GM12878 (cell line): ENCODE measurements at places on chromosomes 6 and 20.

DNA sequence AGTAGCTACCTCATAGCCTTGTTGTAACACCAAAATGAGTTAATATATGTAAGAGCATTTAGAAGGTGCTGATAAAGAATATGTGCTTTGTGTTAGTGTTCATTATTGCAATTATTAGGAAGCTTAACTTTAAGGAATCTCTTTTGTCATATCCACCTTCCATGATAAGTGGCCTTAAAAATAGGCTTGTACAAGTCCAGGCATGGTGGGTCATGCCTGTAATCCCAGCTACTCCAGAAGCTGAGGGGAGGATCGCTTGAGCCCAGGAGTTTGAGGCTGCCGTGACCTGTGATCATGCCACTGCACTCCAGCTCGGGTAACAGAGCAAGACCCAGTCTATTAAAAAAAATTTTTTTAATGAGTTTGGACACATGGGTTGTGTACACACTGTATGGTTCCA, 285.5 kb downstream of the ZFAND3 start:
- no peak for DNase-seq

DNA sequence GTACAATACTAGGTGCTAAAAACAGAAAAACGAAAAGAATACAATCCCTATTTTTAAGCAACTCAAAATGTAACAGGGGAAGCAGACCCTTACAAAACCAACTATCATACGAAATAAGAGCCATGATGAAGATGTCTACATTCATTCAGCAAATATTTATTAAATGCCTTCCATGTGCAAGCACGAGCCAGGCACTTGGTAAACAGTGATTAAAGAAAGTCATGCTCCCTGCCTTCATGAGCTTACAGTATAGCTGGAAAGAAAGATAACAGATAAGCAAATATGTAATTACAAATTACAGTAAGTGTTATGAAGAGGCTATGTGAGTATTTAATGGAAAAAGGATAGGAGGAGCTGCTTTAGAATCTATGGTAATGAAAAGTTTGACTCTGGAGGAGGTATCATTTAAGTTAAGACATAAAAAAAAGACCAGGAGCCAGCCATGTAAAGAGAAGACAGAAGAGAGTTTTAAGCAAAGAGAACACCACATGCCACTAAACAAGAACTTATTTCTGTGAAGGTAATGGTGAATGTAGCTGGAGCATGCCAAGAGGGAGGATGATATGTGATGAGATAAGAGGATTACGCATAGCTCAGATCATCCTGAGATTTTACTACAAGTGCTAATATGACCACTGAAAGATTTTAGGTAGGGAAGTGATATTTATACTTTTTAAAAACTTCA, 19.3 kb upstream of the COX7A2 start:
- no peak for DNase-seq

- no peak for DNase-seq
Observed at GRCh38 chr6:135644394-135644793, 146.9 kb upstream of the AHI1 start.

GRCh38 chr6:166500246-166500645, 86.2 kb downstream of the RAMACL start:
- DNase-seq: no peak

GRCh38 chr6:53483423-53484353, 61.2 kb downstream of the GCLC start:
- DNase-seq: no peak

DNA sequence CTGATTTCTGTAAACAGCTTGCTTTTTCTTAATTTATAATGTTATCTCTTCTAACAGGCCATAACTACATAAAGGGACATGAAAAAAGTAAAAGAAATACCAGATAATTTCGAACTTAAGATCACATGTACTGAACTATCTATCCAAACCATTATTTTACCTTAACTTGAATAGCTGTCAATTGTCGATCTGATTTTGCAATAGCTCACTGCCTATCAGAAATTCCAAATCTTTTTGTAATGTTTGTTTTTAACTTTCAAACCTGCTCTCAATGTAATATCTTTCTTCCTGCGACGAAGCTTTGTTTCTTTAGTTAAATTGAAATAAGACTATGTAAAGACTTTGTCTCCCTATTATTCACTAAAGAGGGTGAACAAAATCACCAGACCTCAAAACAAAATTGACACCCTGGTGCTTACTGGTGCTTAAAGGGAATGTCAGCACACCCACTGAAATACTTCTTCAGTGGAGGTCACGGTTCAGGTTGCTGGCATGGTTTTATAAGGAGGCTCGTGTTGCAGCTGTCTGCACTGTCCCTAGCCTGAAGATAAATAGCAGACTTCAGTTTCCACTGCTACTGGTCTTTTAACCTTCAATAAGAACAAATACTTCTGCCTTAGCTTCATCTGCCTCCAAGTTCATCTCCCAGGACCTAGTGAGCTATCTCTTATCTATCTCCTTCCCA, 117.5 kb upstream of the QKI start:
- no peak for DNase-seq

DNA sequence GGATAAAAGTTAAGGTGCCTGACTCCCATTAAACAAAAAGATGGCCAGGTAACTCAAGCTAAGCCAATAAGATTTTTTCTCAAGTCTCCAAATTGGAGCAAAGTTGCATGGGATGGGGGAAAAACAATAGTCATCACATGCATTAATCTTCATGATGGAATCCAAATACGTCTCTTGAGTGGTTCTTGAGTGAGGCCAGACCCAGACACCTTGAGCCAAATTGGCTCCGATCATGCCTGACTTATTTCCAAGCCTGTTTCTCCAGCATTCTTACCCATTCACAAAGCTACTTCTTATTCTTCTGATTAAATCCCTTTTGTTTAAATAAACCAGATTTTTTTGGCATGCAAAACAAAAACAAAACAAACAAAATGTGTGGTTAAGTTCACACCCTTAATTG, 420.3 kb upstream of the NRSN1 start:
- DNase-seq: no peak

- DNase-seq: no peak
Observed at GRCh38 chr20:38460040-38460623, 12.5 kb upstream of the RALGAPB start.

DNA sequence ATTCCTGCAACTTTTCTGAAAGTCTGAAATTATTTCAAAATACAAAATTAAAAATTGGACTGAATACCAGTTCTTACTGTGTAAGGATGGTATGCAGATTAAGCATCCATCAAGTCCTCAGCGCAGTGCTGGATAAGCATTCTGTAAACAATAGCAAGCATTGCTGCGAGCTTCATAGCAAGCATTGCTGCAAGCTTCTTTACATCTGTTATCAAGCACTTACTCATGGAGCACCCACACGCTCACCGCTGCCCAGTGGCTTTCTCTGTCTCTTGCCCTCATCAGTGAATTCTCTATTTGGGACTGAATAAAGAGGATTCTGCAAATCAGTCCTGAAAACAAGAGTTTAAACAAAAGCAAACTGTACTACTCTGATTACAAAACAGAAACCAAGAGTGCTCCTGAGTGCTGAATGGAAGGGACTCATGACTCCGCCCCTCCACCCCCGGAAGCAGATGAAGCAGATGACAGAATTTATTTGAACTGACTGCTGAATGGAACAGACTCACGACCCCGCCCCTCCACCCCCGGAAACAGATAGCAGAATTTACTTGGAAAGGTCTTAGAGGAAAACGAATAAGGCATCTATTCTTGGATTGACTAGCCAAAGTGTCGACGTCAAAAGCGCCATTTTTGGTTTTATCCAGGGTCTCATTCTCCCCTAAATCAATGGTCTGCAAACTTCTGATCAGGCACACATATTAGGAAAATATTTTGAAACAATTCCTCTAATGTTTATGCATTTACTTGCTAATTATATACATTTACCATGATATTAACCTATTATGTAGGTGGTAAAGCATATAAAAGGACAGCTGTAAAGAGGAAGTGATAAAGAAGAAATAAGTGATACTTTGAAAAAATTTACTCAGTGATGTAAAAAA, 22.1 kb upstream of the EYA2 start:
- no peak for DNase-seq

GRCh38 chr6:5335020-5335419, 73.7 kb downstream of the FARS2 start:
- peak; percentile 71 for DNase-seq
